Gastroesophageal sphincter (tissue), 4 donors: ENCODE measurements at places on chromosomes 12 and 14. TPM values are rescaled to one million over a fixed set of nuclear protein-coding genes. Genes with fewer than 3 reads are reported as not detected.

MUCL1 gene
- not detected for total RNA-seq

CD69 gene
- 2.6 TPM for total RNA-seq

- ATAC-seq, result no peak
These were observed 51.4 kb upstream of the OAS1 start for GRCh38 chr12:112855375-112855774.

DNA sequence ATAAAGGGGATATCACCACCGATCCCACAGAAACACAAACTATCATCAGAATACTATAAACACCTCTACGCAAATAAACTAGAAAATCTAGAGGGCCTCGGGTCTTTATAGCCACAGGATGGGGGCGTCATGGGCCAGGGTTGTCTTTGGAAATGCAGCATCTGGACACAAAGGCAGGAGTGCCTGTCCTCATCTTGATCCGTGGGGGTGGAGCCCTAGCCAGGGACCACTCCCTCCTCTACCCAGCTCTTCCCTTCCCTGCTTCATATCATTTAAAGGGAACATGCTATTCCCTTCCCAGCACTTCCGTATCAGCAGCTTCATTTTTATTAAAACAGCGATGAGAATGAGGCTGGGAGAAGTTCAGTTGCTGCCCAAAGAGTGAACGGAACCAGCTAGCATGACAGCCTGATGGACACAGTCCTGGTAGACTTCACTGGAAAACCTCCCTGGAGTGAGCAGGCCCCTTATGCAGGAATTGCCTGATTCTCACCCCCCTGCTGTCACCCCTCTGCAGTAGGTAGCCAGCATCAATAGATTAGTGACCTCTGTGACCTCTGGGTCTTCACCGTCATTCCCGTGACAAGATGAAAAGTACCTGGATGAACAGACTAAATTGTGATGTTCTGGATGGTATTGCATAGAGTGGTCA is 251.4 kb upstream of the RGS6 start:
- no peak for ATAC-seq

GRCh38 chr14:22282949-22283348 is 306.1 kb downstream of the DAD1 start:
- no peak for ATAC-seq
